ENCODE measurements at places on chromosomes 6 and 20.

DNA sequence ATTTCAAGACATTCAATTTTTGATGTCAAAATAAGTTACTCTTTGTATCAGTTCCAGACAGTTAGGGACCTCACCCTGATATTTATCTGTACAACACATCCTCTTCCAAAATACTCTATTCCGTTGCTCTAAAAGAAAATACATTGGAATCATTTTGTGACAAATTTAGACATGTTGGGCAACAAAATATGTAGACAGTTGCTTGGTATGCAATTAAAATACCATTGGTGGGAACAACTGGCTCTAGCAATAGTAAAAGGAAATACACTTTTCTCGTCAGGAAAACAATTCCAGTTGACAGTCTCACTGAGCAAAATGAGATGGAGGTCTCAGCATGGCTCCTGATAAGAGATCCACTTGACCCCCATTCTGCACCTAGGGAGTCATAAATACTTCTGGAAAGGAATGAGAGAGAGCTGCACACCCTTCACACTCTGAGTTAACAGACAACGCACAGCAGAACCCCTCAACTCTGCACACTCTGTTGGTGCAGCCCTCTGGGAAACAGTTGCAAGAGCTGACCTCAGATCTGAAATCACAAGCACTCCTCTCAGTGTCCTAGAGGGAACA is 171.3 kb upstream of the NT5E start:
- no peak overlapping the region for H3K4me3 ChIP-seq
- H3K27me3 ChIP-seq, result no peaks in the 10 kb centered on the region
- H3K36me3 ChIP-seq, result no peaks in the 10 kb centered on the region
- H3K4me1 ChIP-seq, result no peaks in the 10 kb centered on the region
- no peak overlapping the region for H3K27ac ChIP-seq

GRCh38 chr20:17651129-17651759 is 30.8 kb downstream of the RRBP1 start:
- DNase-seq, result peak; percentile 39
- no peaks in the 10 kb centered on the region for H3K27me3 ChIP-seq
- no peak overlapping the region for H3K27ac ChIP-seq

GRCh38 chr6:56293781-56294180 is 46.4 kb upstream of the COL21A1 start:
- DNase-seq, result no peak
- no peak overlapping the region for H3K4me3 ChIP-seq
- no peak overlapping the region for H3K27ac ChIP-seq

GRCh38 chr6:6406715-6407070 is 86.2 kb upstream of the F13A1 start:
- no peaks in the 10 kb centered on the region for H3K4me1 ChIP-seq
- H3K27me3 ChIP-seq, result no peaks in the 10 kb centered on the region
- no peak overlapping the region for H3K27ac ChIP-seq
- no peak for DNase-seq

DNA sequence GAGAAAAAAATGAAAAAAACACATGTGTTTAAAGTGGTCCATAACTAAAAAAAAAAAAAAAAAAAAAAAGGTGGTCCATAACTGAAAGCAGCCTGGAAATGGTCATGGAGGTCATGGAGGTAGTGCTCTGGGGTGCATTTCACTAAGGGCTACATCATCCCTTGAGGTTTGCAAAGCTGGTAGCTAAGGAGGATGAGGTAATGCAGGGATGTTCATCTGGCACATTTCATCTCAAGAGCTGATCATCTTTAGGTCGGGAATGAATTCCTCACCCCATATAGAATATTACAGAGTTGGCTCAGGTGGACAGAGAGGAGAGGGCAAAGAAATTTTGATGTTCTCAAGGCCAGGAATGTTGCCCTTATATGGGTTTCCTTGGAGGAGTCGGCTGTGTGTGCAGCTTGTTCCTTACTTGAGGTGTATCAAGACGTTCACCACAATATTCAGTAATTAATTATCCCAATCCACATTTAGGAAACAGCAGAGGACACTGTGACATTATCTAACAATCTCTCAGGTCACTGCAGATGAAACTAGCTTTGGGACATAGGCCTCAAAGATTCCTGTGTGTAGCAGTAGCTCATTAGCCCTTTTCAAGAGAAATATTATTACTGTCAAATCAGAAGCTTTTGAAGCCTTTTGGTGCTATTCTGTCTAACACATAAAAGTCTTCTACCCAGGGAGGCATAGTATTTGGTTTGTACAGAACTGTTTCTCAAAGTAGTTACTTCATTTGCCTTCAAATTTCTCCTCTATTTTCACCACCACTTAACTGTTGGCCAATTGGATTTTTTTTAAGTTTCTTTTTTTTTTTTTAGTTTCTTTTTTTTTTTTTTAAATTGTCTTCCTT is 46.8 kb downstream of the CYP24A1 start:
- H3K36me3 ChIP-seq, result no peaks in the 10 kb centered on the region
- H3K27ac ChIP-seq, result no peak overlapping the region
- H3K4me3 ChIP-seq, result no peak overlapping the region
- peaks cover 3% of the 10 kb centered on the region for H3K4me1 ChIP-seq
- DNase-seq, result no peak

DNA sequence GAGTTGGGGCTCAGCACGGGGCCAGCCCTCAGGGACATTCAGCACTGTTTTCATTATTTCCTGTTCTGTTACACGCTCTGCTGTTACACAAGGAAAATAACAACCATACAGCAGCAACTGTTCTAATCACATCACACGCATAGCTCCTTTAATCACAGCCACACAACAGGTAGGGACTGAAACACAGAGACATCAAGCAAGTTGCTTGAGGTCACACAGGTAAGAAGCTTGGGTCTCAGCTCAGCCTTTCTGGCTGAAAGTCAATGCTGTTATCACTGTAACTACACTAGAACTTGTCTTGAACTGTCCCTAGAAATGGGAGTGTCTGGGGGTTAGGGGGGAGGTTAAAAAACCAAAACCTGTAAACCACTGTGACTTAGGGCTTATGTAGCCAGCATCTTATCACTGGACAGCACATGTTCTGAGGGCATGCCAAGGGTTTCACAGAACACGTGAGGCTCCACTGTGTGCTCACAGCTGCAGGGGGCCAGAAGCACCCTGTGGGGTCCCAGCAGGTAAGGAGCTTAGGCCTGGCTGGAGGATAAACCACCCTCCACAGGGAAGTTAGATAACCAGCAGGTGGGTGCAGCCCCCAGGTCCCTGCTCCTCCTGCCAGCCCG is 146.0 kb downstream of the EYA2 start:
- no peak overlapping the region for H3K27ac ChIP-seq
- H3K4me3 ChIP-seq, result no peak overlapping the region
- no peak for DNase-seq
- H3K27me3 ChIP-seq, result peaks cover 10% of the 10 kb centered on the region
- no peaks in the 10 kb centered on the region for H3K4me1 ChIP-seq

GRCh38 chr20:63977739-63978276 is 1.6 kb downstream of the SAMD10 start:
- no peak overlapping the region for H3K4me3 ChIP-seq
- no peak for DNase-seq
- no peak overlapping the region for H3K27ac ChIP-seq
- no peaks in the 10 kb centered on the region for H3K27me3 ChIP-seq
- H3K4me1 ChIP-seq, result peaks cover 37% of the 10 kb centered on the region
- H3K36me3 ChIP-seq, result no peaks in the 10 kb centered on the region

DNA sequence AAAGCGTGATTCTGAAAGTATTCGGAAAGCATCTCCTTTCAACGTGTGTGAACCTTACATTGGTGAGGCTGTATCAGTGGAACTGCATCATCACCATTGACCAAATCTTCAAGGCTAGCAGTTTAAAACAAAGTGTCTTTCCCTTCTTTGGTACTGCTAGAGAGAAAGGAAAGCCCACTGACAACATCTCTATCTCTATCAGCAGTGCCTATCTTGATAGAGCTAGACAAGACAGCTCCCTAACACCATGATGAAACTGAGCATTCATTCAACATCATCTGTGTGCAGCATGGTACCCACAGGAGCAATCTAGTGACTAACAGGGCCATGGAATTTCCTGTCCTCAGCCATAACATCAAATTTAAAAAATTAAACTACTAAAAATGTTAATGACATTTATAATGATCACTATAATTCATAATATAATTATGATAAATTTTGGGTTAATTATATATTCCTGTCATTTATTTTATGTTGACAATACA is 31.5 kb upstream of the EDN1 start:
- H3K4me1 ChIP-seq, result no peaks in the 10 kb centered on the region
- no peaks in the 10 kb centered on the region for H3K36me3 ChIP-seq
- H3K27me3 ChIP-seq, result no peaks in the 10 kb centered on the region
- no peak for DNase-seq

- H3K4me1 ChIP-seq, result peaks cover 29% of the 10 kb centered on the region
- no peaks in the 10 kb centered on the region for H3K27me3 ChIP-seq
- H3K27ac ChIP-seq, result no peak overlapping the region
- peaks cover 3% of the 10 kb centered on the region for H3K36me3 ChIP-seq
- H3K4me3 ChIP-seq, result no peak overlapping the region
- DNase-seq, result no peak
These were observed 12.7 kb downstream of the STX11 start for GRCh38 chr6:144162977-144163376.

DNA sequence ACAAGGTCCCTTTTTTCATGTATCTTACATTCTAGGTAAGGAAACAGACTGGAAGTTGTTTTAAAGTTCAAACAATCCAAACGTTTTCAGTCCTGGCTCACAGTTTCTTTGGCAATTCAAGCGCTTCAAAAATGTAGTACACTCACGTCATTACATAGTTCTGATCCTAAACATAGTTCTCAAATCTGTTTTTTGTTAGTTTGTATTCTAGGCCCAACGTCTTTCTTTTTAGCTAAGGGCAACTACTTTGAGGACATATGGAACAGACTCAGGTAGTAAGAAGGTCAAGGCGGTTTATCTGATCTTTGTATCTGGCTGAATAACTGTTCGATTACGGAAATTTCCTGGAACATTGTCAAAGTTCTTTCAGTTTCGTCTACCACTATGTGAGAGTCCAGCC is 36.9 kb upstream of the PLCB4 start:
- H3K36me3 ChIP-seq, result no peaks in the 10 kb centered on the region
- H3K27me3 ChIP-seq, result no peaks in the 10 kb centered on the region
- H3K27ac ChIP-seq, result no peak overlapping the region
- H3K4me3 ChIP-seq, result no peak overlapping the region
- H3K4me1 ChIP-seq, result no peaks in the 10 kb centered on the region
- no peak for DNase-seq

DNA sequence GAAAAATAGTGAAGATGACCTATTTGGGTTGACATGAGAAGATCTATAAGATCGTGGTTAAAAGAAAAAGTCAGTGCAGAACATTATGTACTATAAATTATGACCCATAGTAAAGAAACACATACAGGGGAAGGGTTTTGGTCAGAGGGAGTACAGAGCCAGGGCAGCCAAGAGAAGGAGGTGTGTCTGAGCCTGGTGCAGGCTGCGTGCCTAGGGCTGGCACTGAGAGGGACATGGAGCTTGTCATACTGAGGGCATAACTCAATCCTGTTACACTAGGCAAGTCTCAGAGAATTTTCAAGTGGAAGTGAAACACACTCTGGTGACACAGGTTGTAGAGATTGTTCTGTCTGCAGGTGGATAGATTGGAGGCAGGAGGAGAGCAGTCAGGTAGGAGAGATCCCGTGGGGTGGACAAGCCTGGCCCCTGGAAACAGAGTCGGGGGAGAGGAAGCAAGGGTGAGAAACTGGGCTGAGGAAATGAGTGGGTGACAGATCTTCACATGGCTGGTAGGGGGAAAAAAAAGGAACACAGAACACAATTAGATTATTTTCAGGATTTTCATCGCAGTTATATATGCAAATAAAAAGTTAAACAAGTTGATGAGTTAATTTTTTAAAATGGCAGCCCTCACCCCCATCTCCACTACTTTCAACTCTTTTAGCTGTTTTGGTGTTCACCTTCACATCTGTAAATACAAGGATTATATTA is 18.5 kb upstream of the RNF39 start:
- no peaks in the 10 kb centered on the region for H3K36me3 ChIP-seq
- no peak overlapping the region for H3K4me3 ChIP-seq
- H3K27me3 ChIP-seq, result peaks cover 16% of the 10 kb centered on the region
- peaks cover 5% of the 10 kb centered on the region for H3K4me1 ChIP-seq
- no peak for DNase-seq
- no peak overlapping the region for H3K27ac ChIP-seq

GRCh38 chr20:2756056-2756611 is 44.3 kb downstream of the CPXM1 start:
- H3K27me3 ChIP-seq, result no peaks in the 10 kb centered on the region
- no peak for DNase-seq
- H3K4me1 ChIP-seq, result peaks cover 15% of the 10 kb centered on the region
- no peak overlapping the region for H3K27ac ChIP-seq

- no peak overlapping the region for H3K4me3 ChIP-seq
- no peak overlapping the region for H3K27ac ChIP-seq
- no peaks in the 10 kb centered on the region for H3K4me1 ChIP-seq
- DNase-seq, result no peak
- H3K36me3 ChIP-seq, result no peaks in the 10 kb centered on the region
These were observed 145.5 kb downstream of the BTBD3 start for GRCh38 chr20:12063106-12063684.

DNA sequence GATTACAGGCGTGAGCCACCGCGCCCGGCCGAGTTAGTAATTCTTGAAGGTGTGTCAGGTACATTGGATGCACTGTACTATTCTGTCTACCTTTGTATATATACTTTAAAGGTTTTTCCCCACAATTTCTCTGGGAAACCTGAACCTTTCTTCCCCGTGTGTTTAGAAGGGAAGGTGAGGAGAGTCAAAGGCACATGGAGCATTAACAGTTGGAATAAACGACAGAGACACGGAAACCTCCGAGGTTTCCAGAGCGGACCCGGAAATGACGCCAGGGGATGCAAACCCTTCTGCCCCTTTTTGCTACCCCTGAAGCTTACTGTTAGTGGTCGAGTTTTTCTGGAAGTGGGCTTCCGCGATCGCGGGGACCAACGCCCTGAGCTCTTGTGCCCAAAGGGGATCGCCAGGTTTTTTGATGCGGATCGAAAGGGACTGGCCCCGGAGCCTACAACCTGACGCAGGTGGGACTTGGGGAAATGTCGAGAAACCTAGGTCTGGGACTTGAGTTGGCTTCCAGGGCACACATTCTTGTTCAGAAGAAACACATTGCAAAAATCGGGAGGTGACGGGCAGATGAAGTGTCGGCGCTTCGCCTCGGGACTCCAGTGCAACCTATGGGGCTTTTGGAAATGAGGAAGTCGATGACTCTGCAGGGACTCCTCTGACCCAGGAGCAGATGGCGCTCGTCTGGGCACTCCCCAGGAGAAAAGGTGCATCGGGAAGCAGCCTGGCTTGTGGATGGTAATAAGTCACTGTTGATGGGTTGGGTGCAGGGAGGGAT is 218.2 kb downstream of the OR2B2 start:
- H3K36me3 ChIP-seq, result no peaks in the 10 kb centered on the region
- H3K4me3 ChIP-seq, result peak overlapping the region; percentile 53

DNA sequence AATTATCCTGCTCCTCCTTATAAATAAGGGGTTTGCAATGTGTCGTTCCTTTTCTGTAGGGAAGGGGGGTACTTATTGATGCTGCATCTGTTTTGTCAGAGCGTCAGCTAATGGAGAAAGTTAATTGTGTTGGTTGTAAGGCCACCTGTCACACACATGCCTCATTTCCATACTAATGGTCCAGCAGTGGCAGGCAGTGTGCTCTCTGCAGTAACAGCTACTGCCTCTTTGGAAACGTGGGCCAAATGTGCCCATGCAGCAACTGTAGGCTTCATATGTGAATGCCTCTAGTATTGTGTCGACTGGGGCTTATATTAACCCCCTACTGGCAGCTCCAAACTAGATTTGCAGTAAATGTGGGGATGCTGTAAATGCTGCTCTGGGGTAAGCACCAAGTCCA is 56.3 kb upstream of the OLIG3 start:
- no peaks in the 10 kb centered on the region for H3K4me1 ChIP-seq
- no peak overlapping the region for H3K4me3 ChIP-seq
- no peak overlapping the region for H3K27ac ChIP-seq
- H3K36me3 ChIP-seq, result no peaks in the 10 kb centered on the region
- no peaks in the 10 kb centered on the region for H3K27me3 ChIP-seq
